T-helper 1 cell (primary cell): ENCODE measurements at places on chromosomes 16 and 17.

GRCh38 chr16:75534560-75535205 is 1.2 kb downstream of the CHST5 start:
- no peak for DNase-seq

GRCh38 chr17:80586846-80587228 is 42.2 kb downstream of the RPTOR start:
- DNase-seq: no peak

DNA sequence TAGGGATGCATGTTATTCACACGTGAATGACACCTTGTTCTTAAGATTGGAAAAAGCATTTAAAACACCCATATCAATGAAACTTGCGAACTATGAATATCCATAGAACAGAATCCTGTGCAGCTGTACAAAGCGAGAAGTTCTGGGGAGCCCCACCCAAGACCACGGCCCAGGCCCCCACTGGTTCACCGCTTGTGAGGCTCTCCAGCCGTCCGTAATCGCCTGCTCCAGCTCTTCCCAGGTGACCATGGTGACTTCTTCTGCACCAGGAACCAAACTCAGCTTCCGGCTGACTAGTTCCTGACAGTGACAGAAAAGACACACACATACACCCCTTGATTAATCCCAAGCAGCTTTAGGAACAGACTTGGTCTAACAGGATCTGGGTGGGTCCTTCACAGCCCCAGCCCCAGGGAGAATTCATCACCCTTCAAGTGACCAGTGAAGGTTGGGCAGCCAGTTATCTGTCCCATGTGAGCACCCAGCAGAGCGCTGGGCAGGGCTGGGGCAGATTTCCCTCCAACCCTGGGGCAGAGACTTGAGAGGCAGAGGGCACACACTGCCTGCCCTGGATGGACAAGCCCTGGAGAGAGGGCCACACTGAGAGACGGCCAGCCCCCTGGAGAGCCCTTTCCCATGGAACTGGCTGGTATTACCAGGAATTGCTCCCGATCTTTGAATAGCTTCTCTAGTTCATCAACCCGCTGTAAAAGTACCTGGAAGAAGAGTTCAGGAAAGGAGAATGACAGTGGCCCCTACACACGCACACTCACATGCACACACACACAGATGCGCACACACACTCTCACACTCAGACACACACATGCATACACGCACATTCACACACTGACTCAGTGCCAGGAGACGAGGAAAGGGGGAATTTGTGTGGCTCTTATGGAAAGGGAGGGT is 3.6 kb downstream of the QRICH2 start:
- DNase-seq: no peak

GRCh38 chr16:2147981-2148671 is at the start of gene RAB26:
RAB26 (plus strand) TSS chr16:2148625; CDS start chr16:2148784, 159 bp downstream.
- DNase-seq: peak; percentile 48

DNA sequence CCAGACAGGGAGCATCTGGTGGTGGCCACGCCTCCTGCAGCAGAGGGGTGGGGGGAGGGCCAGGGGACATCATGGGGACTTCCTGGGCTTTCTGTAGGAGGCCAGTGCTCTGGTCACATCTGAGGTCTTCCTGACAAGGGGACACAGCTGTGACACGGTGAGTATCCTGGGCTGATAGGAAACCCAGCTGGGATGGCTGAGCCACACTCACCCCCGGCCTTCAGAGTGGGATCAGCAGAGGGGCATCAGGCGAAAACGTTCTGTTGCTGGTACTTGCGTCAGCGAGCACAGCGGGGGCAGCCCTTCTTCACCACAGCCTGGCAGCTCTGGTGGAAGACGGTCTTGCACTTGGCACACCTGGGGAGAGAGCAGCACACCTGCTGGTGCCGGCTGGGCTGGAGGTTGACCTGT is 122.9 kb upstream of the SMURF2 start:
- no peak for DNase-seq
